ENCODE measurements at places on chromosomes 7 and 10.

- no peak for DNase-seq
These were observed 340.4 kb downstream of the TCERG1L start for GRCh38 chr10:130971123-130971435.

DNA sequence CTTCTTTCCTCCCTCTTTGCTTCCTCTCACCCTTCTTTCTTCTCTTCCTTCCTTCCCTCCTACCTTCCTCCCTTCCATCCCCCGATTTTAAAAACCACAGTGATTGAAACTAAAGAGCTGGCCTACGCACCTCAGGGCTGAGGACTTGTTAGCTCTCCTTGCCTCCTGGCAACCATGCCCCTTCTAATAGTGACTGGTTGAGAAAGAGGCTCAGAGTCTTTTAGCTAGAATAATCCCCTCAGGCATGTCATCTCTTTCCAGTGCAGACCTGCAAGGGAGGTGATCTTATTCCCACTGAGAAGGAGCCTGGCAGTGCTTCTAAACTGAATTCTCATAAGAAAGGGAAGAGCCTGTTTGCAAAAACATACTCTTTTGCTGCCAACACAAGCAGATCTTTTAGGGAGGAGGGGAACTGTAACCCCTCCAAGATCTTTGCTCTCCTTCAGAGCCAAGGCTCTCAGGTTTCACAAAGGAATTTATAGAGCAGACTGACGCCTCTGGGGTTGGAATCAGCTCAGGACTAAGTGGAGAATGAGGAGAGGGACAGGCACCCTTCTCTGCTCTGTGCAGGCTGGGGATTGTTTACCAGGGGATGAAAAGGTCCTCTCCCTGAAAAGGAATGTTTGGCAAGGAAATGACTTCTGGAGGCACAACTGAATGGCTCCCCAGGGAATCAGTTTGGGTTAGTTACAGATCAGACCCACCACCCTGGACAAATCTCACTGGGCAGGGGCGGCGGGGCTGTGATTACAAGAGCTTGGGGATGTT, 9.4 kb upstream of the ANKRD1 start:
- DNase-seq = no peak

GRCh38 chr7:7304705-7305450, 122.5 kb downstream of the C1GALT1 start:
- no peak for DNase-seq

DNA sequence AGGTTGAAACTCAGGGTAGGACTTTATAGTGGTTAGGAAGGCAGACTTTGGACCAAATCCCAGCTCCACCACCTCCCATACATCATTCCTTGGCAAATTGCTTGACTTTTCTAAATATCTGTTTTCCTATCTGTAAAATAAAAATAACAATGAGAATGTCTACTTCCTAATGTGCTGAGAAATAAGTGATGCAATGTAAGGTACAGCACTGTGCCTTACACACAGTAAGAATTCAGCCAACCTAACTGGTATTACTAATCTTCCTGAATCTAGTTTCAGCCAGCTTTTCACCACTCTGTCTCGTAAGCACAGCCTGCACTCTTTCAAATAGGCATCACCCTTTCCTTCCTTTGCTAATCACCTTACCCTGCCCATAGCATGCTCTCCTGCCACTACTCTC, 9.7 kb downstream of the PRLHR start:
- DNase-seq = no peak

- DNase-seq = no peak
These were observed 254.3 kb upstream of the GNAI1 start for GRCh38 chr7:79880312-79880711.
